HFF-Myc (cell line): ENCODE measurements at places on chromosomes 16 and 17.
A peak's percentile ranks its signal among the peaks of the same experiment; 100 is the strongest.

DNA sequence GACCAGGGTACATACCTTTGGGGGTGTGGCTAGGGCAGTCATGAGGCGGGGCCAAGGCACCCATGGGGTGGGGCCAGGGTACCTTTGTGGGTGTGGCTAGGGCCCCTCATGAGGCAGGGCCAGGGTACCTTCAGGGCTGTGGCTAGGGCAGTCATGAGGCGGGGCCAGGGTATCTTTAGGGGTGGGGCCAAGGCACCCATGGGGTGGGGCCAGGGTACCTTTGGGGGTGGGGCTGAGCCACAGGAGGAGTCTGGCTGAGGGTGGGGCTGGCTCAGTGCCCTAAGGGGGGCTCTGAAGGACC, 3.5 kb downstream of the GNG13 start:
- no peak for DNase-seq

- no peak for DNase-seq
These were observed 31.4 kb upstream of the RPH3AL start for GRCh38 chr17:383771-384621.

GRCh38 chr16:57299009-57299718, 14.7 kb upstream of the PLLP start:
- DNase-seq, result no peak

DNA sequence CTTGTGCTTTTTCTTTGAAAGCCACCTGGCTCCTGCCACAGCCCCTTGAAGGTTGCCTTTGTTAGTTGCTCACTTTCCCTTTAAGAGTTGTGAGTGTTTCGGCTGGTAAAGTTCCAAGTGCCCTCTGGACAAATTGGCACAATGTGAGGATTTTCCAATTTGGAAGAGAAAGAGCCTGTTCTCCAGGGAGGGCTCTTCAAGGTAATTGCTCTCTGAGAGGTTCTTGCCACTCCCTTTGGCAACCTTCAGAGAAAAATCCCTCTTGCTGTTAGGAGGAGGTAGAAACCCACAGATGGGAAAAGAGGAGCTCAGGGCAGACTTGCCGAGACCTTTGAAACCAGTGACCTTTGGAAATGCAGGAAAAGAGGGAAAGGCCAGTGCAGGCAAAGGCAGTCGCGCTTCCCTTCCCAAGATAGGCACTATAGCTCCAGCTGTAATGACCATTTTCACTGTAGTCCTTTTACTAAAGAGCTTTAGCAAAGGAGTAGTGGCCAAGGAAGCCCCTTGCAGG, 49.0 kb upstream of the AKAP1 start:
- DNase-seq, result no peak

DNA sequence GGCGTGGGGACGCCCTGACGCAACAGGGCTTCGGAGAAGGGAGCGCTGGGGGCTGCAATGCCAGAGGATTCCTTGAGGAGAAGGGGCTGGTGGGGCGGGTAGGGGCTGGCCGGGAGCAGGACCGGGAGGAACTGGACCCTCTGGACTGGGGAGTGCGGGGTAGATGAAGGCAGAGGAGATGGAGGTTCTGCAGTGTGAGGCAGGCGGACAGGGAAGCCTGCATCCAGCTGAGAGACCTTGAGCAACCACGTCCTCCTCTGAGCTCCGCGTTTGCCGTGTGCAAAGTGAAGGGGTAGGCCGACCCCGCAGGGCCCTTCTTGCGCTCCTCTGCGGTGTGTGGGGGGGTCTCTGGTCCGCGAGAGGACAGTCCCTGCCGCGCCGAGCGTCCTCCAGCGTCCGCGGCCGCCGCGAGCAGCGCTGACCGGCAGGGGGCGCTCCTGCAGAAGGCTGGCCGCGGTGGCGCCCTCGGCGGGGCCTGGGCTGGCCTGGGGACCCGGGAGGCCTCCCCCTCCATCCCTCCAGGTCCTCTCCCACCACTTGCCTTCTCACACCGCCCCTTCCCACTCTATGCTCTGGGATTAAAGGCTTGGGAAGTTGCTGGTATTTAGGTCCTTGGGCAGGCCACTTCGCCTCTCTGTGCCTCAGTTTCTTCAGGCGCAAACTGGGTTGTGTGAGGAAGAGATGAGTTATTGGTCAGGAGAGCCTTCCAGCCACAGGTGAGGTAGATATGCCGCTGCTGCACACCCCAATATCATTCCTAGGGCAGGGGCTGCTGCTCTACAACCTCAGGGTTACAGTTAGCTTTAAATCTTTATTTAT, 9.6 kb upstream of the WNT9B start:
- no peak for DNase-seq

- no peak for DNase-seq
These were observed 132.5 kb upstream of the PLCG2 start for GRCh38 chr16:81646561-81646960.

DNA sequence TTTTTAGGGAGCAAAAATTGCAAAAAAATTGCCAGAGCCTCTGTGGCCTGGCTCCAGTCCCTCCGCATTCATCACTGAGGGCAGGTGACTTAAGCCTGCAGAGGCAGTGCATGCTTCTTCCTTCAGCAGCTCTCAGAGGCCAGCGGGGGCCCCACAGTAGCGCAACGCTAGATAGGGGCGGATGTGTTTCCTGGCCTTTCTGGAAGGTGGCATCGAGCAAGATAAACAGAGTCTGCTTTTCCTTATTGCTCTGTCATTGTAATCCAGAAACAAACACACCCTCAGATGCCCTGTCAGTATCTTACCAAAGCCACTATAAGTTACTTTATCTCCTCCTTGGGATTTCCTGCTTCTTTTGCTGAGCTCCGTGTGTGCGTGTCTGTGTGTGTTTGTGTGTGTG, 75.5 kb upstream of the IRX6 start:
- no peak for DNase-seq

DNA sequence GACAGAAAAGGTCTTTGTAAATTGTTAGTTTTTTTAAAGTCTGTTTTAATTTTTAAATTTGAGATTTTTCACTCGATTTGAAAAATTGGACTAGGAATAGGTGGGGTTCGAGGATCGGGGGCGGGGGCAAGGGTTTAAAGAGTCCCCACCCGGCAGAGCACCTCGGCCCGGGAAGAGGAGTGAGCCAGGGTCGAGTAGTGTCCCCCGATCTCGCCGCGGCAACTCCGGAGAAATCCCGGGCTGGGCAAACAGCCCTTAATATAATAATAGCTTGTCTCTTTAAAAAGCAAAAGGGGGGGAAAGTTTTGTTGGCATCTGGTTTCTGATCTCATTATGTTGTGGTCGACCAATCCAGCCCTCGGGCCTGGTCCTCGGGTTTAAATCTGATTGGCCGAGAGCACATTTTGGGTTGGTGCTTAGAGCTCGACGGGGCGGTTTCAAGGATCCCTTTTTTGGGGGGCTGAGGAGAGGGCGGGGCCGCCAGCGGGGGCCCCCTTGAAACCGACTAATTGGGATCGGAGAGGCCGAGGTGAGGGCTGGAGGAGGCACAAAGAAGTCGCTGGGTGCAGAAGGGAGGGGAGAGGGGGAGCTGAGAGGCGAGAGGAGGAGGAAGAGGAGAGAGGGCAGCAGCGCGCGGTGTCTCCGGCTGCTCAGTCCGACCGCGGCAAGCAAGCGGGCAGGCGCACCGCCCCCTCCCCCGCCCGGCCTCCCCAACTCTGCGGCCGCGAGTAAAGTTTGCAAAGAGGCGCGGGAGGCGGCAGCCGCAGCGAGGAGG, at the start of gene FZD2:
FZD2 (plus strand) TSS at position 653 of the 775 bp plus-strand sequence. CDS start 205 bp downstream, outside the sequence.
- peak; percentile 98 for DNase-seq

DNA sequence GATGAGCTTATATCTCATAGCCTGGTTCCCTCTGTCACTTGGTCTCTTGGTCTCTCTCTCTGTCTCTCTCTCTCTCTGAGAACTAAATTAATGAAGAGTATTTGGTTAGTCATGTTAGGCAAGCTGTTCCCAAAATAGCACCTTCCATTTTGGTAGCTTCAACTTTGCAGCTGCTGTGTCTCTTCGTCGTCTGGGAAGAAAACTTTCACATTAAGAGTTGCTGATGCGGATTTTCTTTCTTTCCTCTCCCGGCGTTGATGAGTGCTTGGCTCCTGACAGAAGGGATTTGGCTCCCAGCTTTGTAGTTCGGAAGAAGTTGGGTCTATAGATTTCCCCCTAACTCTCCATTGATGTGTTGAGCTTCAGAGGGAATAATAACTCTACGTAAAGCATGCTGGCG, at the start of gene RBFOX1:
RBFOX1 (plus strand) TSS at position 235 of the 400 bp plus-strand sequence.
- no peak for DNase-seq

DNA sequence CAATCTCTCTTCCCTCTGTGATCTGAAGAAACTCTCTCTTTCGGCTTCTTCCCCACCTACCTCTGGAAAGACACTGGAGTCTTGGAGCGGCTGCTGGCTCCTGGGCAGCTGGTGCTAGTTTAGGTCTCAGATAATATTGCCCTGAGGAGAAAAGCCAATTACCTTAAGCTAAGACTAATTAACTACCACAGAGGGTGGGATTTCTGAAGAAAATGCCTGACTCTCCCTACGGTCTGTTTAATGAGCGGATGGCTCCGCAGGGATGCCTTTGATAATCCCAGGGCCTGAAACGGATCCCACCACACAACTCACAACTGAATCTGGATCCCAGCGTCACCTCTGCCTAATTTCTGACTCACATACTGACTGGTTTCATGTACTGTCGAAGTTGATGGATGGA, 127.0 kb upstream of the NLRP1 start:
- no peak for DNase-seq

DNA sequence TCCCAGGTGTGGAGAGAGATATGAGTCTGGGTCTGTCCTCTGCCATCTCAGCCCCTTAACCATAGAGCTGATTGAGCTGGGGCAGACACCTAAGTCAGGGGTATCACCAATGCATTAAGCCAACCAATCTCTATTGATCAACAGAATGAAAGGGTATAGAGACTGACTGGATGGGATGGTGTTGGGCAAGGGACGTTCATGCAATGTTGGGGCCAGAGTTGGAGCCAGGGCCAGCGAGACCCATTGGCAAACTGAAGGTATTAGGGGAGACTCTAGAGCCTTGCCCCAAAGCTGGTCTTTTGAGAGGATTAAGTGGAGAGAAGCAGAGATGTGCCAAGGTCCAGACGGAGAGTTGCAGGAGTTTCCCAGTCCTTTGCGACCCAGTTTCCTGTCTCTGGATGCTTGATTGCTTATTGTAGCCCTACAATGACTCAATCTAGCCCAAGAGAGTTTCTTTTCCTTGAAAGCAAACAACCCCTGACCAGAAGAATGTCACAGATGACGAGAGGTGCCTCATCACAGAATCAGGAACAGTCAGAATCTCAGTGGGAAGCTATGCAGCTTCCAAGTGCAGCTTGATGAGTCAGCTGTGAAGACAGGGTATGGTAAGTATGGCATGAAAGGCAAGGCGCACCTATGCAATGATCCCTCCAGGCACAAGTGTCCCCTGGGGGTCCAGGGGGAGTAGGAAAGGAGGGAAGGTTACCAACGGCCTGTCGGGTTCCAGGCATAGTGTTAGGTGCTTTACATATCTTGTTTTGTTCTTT, 137.2 kb downstream of the UTP18 start:
- no peak for DNase-seq

- DNase-seq, result no peak
These were observed 1082.1 kb upstream of the RBFOX1 start for GRCh38 chr16:6250511-6250910.

GRCh38 chr17:50459756-50460155, 8.9 kb downstream of the CHAD start:
- DNase-seq, result no peak

- DNase-seq, result peak; percentile 75
These were observed at the start of gene RSL1D1 for GRCh38 chr16:11851294-11852091. Gene RSL1D1 (minus strand): TSS chr16:11851542. CDS start chr16:11851512, 30 bp downstream.

DNA sequence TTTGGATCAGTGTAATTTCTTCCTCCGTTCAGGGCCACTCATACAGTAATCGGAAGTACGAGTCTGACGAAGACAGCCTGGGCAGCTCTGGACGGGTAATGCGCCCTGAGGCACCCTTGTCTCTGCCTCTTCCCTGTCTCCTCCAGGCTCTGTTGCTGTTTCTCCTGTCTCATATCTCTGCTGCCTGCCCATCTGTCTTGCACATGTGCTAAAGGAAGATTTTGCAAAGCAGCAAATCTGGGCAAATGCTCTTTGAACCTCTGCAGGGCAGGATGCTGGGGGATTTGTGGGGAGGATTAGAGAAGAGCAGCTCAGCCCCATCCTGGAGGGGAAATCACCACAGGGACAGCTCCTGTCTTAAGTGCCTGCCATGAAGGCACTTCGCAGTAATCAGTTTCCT, 32.4 kb upstream of the POLR3E start:
- DNase-seq, result peak; percentile 80

- no peak for DNase-seq
These were observed 3.3 kb downstream of the SULT1A1 start for GRCh38 chr16:28606291-28607115.

DNA sequence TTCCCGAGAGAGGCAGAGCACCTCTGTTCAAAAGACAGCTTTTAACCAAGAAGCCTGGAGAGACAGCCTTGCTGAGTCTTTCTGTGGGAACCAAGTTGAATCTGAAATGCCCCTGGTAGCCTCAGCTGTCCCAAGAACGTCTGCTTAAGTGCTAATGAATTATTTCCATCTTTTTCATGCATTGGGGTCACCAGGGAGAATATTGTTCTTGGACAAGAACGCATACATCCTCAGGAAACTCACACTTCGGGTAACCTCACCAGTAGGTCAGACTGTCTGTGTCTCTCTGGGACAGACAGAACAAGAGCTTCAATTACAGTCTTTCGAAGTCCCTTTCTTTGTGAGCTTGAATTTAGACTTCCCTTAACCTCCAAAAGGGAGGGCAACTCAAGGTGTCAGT, 134.6 kb upstream of the ADAMTS18 start:
- no peak for DNase-seq

- DNase-seq, result no peak
These were observed at the start of gene ALOXE3 for GRCh38 chr17:8117980-8118768. Gene ALOXE3 (minus strand): TSS chr17:8118514. CDS start chr17:8117990, 524 bp downstream.

DNA sequence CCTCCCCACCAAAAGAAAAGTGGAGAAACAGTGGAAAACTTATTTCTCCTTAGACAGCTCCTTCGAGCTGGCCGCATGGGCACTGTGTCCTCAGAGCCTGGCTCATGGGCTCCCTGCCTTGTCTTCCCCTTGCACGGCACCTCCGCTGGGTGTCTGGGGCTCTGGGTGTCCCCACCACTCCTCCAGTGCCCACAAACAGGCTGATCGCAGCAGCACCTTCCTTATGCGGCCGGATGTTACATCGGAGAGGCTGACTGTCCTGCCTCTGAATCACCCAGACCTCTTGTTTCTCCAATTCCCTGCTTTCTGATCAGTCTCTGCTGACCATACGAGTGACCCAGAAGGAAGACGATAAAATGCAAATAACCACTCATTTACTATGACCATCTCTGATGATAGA, 121.7 kb downstream of the SLC39A11 start:
- DNase-seq, result no peak
